ENCODE measurements at places on chromosomes 7 and 10.

DNA sequence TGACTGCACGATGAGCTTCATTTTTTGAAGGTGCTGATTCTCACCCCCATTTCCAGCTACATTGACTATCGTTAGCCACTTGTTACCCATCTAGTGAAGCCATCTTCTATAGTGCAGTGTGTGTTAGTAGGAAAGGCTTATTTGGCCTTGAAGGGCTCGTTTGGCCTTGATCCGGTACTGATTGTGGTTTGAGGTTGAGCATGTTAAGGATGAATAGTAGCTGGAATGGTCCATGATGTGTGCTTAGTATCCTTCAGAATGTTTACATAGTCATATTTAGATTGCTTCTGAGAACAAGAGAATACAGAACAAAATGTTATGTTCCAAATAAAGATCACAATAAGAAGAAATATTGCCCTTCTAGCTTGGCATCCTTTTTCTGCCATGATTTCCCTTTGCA, 591.5 kb downstream of the AUTS2 start:
- no peak for DNase-seq

DNA sequence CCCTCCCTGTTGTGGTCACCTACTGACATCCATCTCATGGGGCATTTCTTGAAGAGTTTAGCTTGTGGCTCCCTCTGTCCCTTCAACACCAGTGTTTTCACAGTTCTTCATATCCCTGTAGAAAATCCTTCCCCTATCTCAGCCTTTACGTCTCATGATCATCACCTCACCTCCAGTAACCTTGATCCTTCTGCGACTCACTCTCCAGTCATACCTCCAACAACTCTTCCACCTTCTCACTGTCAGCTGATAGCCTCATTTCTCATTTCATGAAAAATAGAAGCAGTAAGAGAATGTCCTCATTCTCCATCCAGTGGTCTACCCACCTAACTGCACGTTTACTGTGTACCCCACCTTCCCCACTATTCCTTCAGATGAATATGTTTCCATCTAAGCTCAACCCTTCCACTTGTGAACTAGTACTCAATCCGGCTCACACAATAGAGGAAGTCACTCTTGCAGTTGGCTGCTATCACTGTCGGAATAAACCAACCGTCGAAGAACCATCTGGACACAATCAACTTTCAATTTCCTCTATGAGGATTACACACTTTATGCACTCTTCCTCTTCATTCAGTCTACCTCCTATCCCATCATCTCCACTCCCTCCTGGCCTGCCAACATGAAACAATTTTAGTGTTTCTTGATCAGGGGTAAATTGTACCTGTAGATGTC, 256.0 kb downstream of the AHR start:
- DNase-seq: no peak

GRCh38 chr10:97411406-97411805, 10.3 kb upstream of the RRP12 start:
- DNase-seq: no peak

GRCh38 chr10:43781480-43782361, 133.0 kb upstream of the ZNF32 start:
- DNase-seq: peak; percentile 20

- DNase-seq: no peak
These were observed 58.6 kb upstream of the BAIAP2L1 start for GRCh38 chr7:98459529-98459928.
